Occipital lobe (tissue), 3 donors: ENCODE measurements at places on chromosomes 7 and 10.

GRCh38 chr7:134343796-134344195 lies 27.1 kb upstream of the SLC35B4 start:
- no peak for DNase-seq

DNA sequence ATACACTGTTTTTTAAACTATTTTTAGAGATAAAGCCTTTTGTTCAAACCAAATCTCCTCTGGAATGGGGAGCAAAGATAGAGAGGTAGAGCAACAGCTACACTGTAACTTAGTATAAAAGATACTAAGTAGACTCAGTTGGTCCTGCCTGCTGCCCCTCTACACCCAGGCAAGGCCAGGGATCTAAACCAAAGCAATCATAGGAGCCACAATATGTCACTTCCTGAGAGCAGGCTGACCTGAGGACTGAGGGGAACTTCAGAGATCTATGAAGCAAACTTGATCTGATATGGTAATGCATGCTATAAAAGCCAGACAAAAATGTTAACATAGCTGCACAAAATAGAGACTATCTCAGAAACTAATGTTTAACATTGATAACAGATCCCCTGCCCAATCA lies 7.0 kb upstream of the TRDMT1 start:
- DNase-seq: no peak

GRCh38 chr10:95276367-95277200 lies 14.2 kb downstream of the PDLIM1 start:
- DNase-seq: no peak

- DNase-seq: no peak
These were observed 72.8 kb downstream of the GNA12 start for GRCh38 chr7:2771274-2771731.

- peak; percentile 17 for DNase-seq
These were observed 39.3 kb downstream of the CUX1 start for GRCh38 chr7:101856473-101857357.

GRCh38 chr10:30503700-30504266 lies 69.8 kb downstream of the MAP3K8 start:
- DNase-seq: no peak

GRCh38 chr10:93079663-93080349 lies 6.1 kb downstream of the CYP26A1 start:
- DNase-seq: no peak

DNA sequence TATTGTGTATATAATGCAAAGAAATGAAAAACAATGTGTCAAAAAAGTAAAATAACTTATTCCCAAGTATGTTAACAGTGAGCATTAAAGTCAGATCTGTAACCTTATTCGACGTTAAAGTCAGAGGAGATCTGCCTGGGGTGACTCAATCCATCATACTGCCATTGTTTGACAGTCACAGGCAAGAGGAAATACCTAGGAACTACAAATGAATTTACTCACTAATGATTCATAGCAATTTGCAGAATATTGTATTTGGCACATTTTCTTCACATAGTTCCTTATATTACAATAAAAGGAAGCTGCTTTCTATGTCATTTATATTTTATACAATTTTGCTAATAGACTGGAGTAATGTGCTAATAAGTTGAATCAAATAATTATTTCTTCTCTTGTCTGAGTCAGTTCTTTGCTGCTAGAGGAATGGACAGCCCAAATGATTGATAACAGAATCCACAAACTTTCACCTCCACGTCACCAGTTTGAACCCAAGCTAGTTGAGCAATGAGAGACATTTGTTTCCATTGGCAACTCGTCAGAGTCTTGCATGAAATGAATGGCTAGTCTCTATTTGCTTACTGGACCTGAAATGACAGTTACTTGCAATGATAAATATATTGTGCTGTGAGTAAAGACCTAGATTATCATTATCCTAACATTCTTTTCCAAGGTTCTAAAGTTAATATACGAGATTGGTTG lies 48.5 kb upstream of the TMEM106B start:
- DNase-seq: no peak

DNA sequence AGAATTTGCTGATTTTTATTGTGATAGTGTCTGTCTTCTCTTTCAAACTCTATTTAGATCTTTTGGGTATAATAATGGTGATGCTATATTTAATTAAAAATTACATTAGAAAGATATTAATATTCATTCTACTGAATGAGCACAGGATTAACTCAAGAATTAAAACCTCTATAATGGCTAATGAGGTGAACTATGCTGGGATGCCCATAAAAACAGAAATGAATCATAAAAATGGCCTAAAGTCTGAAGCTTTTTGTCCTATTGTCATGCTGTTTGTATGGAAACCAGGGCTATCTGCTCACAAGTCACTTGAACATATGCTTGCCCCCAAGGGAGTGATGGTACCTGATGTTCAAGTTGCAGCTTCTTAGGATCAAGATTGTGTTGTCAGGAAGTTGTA lies 76.2 kb upstream of the ICA1 start:
- DNase-seq: no peak

DNA sequence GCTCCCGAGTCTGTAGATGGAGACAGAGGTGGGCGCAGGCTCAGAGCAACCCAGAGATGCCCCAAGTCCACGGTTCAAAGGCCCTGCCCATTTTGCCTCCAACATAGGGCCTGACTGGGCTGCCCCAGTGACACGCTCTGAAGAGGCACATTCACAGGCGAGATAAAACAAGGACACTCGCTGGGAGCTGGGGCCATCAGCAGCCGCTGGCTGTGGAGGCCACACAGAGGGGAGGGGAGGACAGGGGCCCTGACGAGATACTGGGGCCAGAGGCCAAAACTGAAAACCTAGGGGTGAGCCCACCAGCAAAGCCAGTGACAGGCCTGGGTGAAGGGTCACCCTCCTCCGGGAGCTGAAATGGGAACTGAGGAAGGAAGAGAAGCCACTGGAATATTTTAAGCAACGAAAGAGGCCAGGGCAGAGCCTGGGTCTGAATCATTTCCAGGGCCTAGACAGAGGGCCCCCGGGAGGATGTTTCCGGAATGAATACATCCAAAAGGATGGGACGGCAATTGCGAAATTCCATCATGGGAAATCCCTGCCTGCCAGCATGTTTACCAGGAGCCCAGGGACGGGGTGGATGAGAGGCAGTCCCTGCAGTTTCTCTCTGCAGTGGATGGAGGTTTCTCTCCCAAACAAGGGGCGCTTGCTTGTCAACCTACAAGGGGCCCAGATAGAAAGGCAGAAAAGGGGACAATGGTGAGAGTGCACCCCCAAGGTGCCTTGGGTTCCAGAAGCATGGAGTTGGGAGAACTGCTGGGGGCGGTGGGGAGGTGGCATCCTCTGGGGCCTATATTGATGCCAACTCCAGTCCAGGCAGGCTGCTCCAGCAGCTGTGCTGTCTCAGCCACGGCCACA lies 29.0 kb upstream of the HSPA12A start:
- no peak for DNase-seq

DNA sequence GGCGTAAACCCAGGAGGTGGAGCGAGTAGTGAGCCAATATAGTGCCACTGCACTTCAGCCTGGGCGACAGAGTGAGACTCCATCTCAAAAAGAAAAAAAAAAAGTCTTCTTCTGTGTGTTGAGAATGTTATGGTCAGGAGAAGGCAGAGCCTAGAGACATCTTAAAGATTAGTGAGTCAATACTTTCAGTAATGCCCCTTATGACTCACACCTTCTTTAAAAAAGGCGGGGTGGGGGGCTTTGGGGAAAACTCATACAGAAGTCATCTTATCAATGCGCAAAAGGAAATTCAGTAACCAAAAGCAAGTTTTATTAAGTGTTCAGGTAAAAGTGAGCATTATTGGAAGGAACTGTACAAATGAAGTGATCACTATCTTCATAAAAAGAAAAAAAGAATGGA lies 1369.8 kb upstream of the LRRTM3 start:
- DNase-seq: no peak

GRCh38 chr10:88913788-88914187 lies 33.7 kb downstream of the STAMBPL1 start:
- no peak for DNase-seq

DNA sequence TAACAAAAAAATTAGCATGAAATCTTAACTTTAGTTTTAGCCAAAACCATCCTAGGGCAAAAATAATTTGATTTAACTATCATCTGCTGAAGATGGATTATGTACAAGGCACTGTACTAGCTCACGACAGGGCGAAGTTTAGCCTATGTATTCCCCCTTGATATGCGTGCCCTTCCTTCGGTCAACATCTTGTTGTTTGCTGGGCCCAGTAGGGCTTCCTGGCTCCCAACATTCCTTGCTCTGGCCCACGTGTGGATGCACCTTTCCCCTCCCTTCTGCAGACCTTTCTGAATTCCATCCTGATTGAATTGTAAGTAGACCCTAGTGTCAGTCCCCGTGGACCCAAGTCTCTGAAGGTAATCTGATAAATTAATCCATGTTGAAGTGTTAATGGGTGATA lies 212.0 kb downstream of the RELN start:
- DNase-seq: no peak

GRCh38 chr10:61410353-61411070 lies 42.7 kb downstream of the TMEM26 start:
- DNase-seq: no peak

DNA sequence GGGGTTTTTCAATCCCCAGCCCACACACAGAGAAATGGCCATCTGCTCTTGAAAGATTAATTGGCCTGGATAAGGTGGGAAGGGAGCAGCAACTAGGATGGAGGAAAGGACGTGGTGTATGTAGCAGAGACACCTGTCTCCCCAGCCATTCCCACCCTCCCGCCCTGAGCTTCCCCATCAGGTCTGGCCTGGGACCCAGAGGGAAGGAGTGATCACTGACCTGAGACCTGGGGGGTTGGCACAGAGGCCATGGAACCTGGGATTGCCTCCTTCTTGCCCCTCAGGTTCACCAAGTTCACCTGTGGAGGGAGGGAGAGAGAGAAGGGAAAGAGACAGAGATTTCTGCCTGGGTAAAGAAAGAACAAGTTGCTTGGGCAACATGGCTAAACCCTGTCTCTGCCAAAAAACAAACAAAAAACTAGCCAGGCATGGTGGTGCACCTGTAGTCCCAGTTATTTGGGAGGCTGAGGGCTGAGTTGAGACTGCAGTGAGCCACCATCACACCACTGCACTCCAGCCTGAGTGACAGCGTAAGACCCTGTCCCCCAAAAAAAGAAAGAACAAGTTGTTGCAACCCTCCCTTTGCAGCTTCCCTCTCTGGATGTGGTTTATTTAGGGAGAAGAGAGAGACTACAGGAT lies 11.3 kb upstream of the TRPV6 start:
- DNase-seq: no peak

DNA sequence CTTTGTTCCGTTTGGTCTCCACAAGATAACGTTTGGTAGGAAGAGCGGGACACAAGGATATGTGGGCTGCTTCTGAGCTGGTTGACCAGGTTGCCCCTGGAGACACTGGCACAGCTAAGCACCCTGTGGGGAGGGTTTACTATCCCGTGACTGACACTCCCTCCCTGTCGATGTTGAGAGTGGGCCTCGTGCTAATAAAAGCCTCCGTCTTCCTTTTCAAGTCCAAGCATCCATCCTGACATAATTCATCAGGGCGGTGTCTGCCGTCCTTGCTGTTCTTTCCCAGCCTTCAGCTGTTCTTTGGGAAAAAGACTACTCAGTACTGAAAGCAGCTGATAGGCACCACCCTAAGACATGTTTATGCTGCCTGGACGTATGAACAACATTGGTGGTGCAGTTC lies 49.6 kb downstream of the SHH start:
- no peak for DNase-seq

- DNase-seq: no peak
These were observed 132.1 kb downstream of the CSTF2T start for GRCh38 chr10:51567271-51567670.

GRCh38 chr7:55439627-55440026 lies 74.5 kb downstream of the LANCL2 start:
- peak; percentile 84 for DNase-seq

- no peak for DNase-seq
These were observed 378.4 kb upstream of the LRGUK start for GRCh38 chr7:133748443-133749407.

DNA sequence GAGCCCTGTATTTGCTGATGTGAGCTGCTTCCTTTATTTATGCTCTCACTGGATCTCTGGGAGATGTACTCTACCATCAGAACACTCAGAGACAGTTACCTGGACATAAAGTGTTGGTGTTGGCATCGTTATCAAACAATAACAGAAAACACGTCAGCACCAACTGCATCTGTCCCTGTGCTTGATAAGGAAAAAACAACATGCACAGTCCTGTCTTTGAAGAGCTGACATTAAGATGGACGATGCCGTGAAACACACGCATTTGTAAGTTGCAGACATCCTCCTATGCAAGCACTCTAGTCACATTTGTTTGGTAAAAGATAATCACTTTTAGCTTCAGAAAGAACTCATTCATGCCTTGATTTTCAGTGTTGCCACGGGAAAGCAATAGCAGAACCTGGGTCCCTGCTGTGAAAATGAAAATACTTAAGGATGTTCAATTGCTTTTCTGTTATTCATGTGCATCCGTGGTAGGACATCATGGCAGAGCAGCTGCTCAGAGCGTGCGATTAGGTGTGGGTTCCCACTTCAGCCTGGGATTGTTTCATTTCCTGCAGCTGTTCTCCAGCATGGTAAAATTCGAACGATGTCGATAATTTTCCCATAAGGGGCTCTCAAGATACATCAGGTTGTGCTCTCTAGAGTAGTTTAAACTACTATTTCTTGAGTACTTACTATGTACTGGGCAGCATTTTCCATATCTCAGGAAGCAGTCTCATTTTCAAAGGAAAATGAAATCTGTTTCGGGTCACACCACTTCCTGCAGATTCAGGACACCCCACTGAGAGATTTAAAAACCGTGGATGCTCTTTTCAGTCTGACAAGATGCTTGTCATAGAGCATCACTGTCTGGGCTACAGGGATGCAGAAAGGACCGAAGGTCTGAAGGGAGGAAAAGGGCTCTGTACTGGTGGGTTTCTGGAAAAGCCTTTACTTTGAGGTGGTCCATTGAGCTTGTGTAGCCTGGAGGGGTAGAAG lies 248.7 kb downstream of the CAMK1D start:
- DNase-seq: no peak

GRCh38 chr7:13834328-13834761 lies 155.1 kb downstream of the ETV1 start:
- DNase-seq: no peak

DNA sequence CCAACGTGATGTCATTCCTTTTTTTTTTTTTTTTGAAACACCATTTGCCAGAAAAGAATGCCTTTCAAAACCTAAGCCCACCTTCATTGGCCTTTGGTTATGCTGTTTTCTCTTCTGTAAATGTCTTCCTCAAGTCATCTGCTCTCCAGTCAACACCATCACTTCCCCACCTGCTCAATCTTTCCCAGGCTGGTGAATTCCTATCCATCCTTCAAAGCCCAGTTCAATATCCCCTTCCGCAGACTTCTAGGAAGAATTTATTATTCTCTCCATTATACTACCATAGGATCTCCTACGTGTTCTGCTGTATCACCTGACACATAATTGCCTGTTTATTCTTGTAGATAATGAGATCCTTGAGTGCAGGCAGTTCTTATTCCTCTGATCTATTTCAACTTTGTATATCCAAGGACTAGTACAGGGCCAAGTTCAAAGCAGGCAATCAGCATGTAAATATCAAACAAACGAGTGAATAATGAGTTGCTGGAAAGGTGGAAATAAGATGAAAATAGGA lies 73.5 kb upstream of the PRR15 start:
- no peak for DNase-seq

DNA sequence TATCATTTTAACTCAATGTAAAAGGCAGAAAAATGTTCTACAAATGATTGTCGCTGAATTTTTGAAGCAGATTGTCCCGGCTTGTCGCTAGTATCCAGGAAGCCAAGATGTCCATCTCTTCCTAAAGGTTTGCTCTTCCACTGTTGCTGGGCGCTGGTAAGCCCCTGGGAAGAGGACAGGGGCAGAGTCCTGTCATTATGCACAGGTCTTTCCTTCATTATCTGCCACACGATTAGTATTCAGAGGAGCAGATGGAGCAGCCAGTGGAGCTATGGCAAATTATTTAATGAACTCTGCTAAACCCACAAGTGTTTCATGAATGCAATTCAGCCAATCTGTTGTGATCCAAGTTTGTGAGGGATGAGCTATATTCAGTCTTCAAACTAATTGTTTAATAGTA lies 499.1 kb upstream of the NRP1 start:
- no peak for DNase-seq
